Thoracic aorta (tissue), 2 donors: ENCODE measurements at places on chromosomes 7 and 10. TPM values are rescaled to one million over a fixed set of nuclear protein-coding genes. Genes with fewer than 3 reads are reported as not detected.
A peak's percentile ranks its signal among the peaks of the same experiment; 100 is the strongest.

DNA sequence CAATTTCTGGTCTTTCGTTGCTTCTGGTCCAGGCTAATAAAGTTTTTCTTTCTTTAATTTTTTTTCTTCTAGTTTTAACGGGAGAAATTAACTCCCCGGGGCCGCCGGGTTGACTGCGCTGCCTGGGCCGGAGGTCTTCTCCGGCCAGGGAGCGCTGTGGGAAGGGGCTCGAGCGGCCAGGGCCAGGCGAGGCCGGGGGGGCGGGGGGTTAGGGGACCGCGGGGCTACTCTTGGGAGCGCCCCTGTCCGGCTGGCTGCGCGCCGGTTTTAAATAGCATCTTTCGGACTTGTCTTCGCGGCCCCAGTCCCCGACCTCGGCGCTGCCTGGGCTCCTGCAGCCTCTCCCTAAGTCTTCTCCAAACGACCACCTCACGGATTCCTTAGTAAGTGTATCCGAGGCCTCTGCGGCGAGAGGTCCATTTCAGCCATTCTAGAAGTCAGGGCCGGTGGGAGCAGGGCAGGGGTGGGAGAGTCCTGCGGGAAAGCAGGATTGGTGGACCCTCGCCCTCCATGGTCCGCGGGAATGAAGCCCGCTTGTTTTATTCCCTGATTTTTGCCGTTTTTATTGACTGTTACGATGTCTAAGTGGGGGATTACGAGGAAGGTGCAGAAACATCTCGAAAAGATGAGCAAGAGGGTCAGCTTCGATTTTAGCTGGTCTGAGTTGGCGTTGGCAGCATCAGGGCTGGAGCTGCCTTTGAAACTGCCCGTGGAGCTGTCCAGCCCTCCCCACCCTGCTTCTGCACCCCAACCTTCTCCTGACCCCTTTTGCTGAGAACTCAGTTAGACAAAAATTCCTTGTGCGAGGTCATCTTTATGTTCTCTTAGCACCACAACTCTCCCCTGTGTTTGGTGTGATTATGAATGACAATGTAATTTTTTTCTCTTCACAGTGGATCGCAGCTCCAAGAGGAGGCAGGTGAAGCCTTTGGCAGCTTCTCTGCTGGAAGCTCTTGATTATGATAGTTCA, 555 bp downstream of the PHF14 start:
- no peak for DNase-seq
- H3K27me3 ChIP-seq, result no peaks in the 10 kb centered on the region
- H3K4me3 ChIP-seq, result peak overlapping the region; percentile 97
- no peaks in the 10 kb centered on the region for H3K36me3 ChIP-seq
- H3K27ac ChIP-seq, result peak overlapping the region; percentile 70

The AKR1C4 gene
- total RNA-seq, result not detected

GRCh38 chr7:110051372-110051771, 1039.6 kb upstream of the LRRN3 start:
- no peaks in the 10 kb centered on the region for H3K36me3 ChIP-seq
- H3K27me3 ChIP-seq, result no peaks in the 10 kb centered on the region
- no peaks in the 10 kb centered on the region for H3K4me1 ChIP-seq
- H3K4me3 ChIP-seq, result no peak overlapping the region
- DNase-seq, result no peak
- no peak overlapping the region for H3K27ac ChIP-seq

GRCh38 chr10:98694883-98695282, 248.1 kb upstream of the HPS1 start:
- no peaks in the 10 kb centered on the region for H3K36me3 ChIP-seq
- no peak overlapping the region for H3K27ac ChIP-seq

DNA sequence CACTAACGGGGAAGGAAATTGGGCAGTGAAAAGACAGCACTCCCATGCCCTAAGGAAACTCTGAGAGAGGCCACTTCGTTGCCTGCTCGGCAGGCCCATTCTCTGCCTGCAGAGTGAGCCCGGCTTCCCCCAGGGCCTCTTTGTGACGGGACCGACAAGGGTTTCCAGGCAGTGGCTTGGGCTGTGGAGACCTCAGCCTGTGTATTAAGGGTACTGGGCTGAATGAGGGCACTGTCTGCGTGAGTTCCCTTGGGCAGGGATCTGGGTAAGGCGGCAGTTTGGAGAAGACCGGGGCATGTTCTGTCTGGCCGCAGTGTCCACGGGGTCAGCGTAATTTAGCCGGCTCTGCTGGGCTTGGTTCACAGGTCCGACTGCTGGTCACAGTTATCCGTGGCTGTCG, 237.2 kb downstream of the MGMT start:
- peaks cover 19% of the 10 kb centered on the region for H3K4me1 ChIP-seq
- H3K27ac ChIP-seq, result no peak overlapping the region
- no peaks in the 10 kb centered on the region for H3K27me3 ChIP-seq
- no peaks in the 10 kb centered on the region for H3K36me3 ChIP-seq
- H3K4me3 ChIP-seq, result no peak overlapping the region

DNA sequence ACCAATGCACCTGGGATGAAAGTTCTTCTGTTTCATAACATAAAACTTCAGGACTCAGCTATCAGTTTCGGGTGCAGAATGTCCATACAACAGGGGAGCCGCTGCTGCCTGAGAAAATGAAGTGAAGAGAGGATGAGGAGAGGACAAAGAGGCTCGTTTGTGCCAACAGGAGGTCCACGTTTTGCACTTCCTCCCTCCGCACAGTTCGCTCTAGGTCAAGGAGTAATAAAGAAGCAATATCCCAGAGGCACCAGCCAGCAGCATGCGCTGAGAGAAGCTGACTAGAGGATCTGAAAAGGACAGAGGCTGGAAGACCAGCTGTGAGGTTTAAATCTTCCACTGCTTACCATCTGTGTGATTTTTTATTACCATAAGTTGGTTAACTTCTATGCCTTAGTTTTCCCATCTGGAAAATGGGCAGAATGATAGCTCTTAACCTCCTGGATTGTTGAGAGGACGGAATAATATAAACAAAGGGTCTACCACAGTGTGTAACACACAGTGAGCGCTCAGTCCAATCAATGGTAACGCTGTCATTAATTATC, 709 bp downstream of the GPAM start:
- H3K27ac ChIP-seq, result peak overlapping the region; percentile 82
- H3K4me1 ChIP-seq, result peaks cover 26% of the 10 kb centered on the region
- DNase-seq, result no peak
- peak overlapping the region; percentile 92 for H3K4me3 ChIP-seq
- H3K27me3 ChIP-seq, result no peaks in the 10 kb centered on the region

The VWC2 gene
- not detected for total RNA-seq

The BLNK gene
- total RNA-seq, result 6.9 TPM

GRCh38 chr7:99918959-99919813, at the start of gene TRIM4:
TRIM4 (minus strand) TSS chr7:99919530; CDS start chr7:99919401, 129 bp downstream.
- H3K36me3 ChIP-seq, result peaks cover 3% of the 10 kb centered on the region
- H3K27me3 ChIP-seq, result no peaks in the 10 kb centered on the region
- peak within 1 kb of the TSS; percentile 96 for H3K4me3 ChIP-seq
- H3K27ac ChIP-seq, result peak within 1 kb of the TSS; percentile 95

The WDR11 gene
- 95.8 TPM for total RNA-seq

GRCh38 chr10:126663328-126663727, 7.2 kb downstream of the C10orf90 start:
- H3K27me3 ChIP-seq, result no peaks in the 10 kb centered on the region
- no peaks in the 10 kb centered on the region for H3K36me3 ChIP-seq
- H3K27ac ChIP-seq, result no peak overlapping the region
- no peak for DNase-seq
- no peak overlapping the region for H3K4me3 ChIP-seq

The ZNF804B gene
- not detected for total RNA-seq

The FOXK1 gene
- 34.3 TPM for total RNA-seq

- H3K27ac ChIP-seq, result no peak overlapping the region
- no peak overlapping the region for H3K4me3 ChIP-seq
- no peaks in the 10 kb centered on the region for H3K36me3 ChIP-seq
- no peaks in the 10 kb centered on the region for H3K4me1 ChIP-seq
- no peak for DNase-seq
Observed at GRCh38 chr10:83935339-83935736, 204.0 kb upstream of the GHITM start.

The SPDYE6 gene
- not detected for total RNA-seq

The ASAH2 gene
- total RNA-seq, result 0.41 TPM

GRCh38 chr7:100830396-100830795, 3.1 kb upstream of the EPHB4 start:
- no peak overlapping the region for H3K4me3 ChIP-seq
- no peaks in the 10 kb centered on the region for H3K36me3 ChIP-seq
- no peak overlapping the region for H3K27ac ChIP-seq
- no peak for DNase-seq
- peaks cover 10% of the 10 kb centered on the region for H3K27me3 ChIP-seq
- H3K4me1 ChIP-seq, result peaks cover 19% of the 10 kb centered on the region

- no peak for DNase-seq
- no peak overlapping the region for H3K27ac ChIP-seq
- H3K36me3 ChIP-seq, result no peaks in the 10 kb centered on the region
- no peaks in the 10 kb centered on the region for H3K27me3 ChIP-seq
- H3K4me1 ChIP-seq, result peaks cover 6% of the 10 kb centered on the region
- H3K4me3 ChIP-seq, result no peak overlapping the region
Observed at GRCh38 chr7:98860071-98860470, 9.7 kb downstream of the TMEM130 start.

DNA sequence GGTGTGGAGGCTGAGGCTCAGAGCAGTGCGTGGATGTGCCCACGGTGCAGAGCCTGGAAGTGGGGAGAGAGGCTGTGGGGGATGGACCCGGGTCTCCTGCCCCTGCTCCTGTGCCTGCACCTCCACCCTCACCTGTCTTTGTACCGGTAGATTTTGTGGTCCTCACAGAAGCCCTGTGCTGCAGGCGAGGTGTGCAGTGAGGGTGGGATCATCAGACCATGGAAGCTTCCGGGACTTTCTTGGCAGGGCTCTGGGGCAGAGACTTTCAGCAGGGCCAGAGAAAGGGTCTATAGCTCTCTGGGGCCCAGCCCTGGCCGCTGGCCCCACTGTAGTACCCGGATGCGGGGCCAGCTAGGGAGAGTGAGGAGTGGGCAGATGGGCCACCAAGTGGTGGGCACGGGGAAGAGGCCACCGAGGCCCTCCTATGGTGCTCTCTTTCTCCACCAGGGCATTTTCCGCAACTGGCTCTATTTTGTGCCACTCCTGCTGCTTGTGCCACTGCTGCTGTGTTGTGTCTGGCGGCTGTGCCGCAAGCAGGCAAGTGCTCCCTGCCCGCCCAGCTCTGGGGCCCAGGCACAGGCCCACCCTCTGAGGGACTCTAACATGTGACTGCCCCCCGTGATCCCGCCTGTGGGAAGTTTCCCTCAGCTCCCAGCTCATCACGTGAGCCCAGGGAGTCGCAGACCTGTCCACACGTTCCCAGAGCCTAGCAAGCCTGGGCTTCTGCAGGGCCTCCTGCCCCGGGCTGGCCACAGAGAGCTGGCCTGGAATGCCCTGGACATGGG, 22.1 kb downstream of the ANTXRL start:
- DNase-seq, result no peak
- H3K4me1 ChIP-seq, result peaks cover 6% of the 10 kb centered on the region
- H3K27ac ChIP-seq, result no peak overlapping the region
- no peak overlapping the region for H3K4me3 ChIP-seq

The CDNF gene
- 2.5 TPM for total RNA-seq

The SEMA4G gene
- total RNA-seq, result 4.3 TPM

The CH25H gene
- 2.7 TPM for total RNA-seq

GRCh38 chr10:6208799-6209235, 6.1 kb downstream of the PFKFB3 start:
- H3K27ac ChIP-seq, result peak overlapping the region; percentile 25
- H3K4me1 ChIP-seq, result peaks cover 57% of the 10 kb centered on the region
- DNase-seq, result no peak

- no peaks in the 10 kb centered on the region for H3K36me3 ChIP-seq
- no peaks in the 10 kb centered on the region for H3K27me3 ChIP-seq
Observed at GRCh38 chr10:80611481-80612185, 73.9 kb downstream of the SH2D4B start.

GRCh38 chr7:8371742-8372141, 61.7 kb upstream of the NXPH1 start:
- H3K27me3 ChIP-seq, result no peaks in the 10 kb centered on the region
- no peak overlapping the region for H3K27ac ChIP-seq
- H3K36me3 ChIP-seq, result no peaks in the 10 kb centered on the region
- H3K4me3 ChIP-seq, result no peak overlapping the region
- no peaks in the 10 kb centered on the region for H3K4me1 ChIP-seq

The GPR26 gene
- not detected for total RNA-seq

The BMPER gene
- total RNA-seq, result 2.3 TPM

DNA sequence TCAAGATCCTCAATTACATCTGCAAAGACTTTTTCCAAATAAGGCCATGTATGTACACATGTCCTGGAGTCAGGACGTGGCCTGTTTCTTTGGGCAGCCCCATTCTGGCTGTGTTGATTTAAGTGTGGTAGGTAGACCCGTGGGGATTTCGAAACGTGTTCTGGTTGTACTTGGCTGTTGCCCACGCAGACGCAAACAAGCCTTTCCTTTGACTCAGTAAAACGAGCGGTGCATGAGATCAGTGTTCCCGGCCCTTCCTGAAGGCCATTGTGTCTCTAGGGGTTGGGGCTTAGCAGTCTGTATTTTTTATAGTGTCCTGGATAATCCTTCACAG, 64.8 kb upstream of the DNAJB6 start:
- H3K36me3 ChIP-seq, result peaks cover 11% of the 10 kb centered on the region
- DNase-seq, result peak; percentile 80
- H3K27me3 ChIP-seq, result no peaks in the 10 kb centered on the region
- H3K27ac ChIP-seq, result peak overlapping the region; percentile 98
- H3K4me1 ChIP-seq, result peaks cover 21% of the 10 kb centered on the region
